Breast epithelium (tissue), 4 donors: ENCODE measurements at places on chromosomes 13 and 19. TPM values are rescaled to one million over a fixed set of nuclear protein-coding genes. Genes with fewer than 3 reads are reported as not detected.

DNA sequence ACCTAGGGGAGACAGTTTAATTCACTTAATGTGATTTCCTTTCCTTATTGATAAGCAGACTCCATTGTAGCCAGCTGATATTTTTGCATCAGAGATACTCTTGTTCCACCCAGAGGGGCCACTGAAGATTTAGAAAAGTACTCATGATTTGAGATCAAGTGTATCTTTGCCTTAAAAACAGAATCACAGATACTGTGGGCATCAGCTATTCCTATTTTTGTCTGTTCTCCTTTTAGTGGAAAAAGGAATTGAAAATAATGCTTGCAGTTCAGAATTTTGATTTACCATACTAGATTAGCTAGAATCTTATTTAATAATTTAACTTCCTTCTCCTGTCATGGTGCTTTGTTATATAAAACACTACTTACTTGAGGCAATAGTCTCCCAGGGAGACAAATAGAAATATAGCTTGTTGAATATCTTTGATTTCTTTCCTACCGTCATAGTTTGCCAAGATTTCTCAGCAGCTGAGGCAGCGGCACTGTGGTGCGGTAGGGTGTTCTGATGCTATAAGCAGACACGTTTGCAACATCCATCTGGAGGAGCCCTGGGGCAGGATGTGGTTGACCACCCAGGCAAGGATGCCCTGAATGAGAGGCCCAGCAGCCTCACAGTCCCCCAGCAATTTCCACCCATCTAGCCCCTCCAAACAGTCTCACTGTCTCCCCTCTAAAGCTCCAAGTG lies 47.0 kb upstream of the RAP2A start:
- no peak overlapping the region for H3K27ac ChIP-seq
- no peaks in the 10 kb centered on the region for H3K4me1 ChIP-seq
- H3K4me3 ChIP-seq = no peak overlapping the region

GRCh38 chr19:21147540-21147939 lies 5.7 kb downstream of the ZNF431 start:
- H3K4me3 ChIP-seq = no peak overlapping the region
- H3K36me3 ChIP-seq = no peaks in the 10 kb centered on the region
- no peaks in the 10 kb centered on the region for H3K27me3 ChIP-seq
- no peak overlapping the region for H3K27ac ChIP-seq
- H3K4me1 ChIP-seq = peaks cover 6% of the 10 kb centered on the region

DNA sequence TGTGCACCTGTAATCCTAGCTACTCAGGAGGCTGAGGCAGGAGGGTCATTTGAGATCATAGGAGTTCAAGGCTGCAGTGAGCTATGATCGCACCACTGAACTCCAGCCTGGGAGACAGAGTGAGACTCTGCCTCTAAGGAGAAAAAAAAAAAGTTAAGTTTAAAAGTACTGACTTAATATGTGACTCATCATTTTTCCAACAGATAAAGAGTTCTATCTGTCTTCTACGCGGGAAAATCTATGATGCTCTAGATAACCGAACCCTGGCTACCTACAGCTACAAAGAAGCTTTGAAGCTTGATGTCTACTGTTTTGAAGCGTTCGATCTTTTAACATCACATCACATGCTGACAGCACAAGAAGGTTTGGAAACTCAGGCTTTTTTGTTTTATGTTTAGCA lies 7.2 kb downstream of the CDC16 start:
- peaks cover 21% of the 10 kb centered on the region for H3K36me3 ChIP-seq
- no peaks in the 10 kb centered on the region for H3K4me1 ChIP-seq
- no peak for DNase-seq
- no peak overlapping the region for H3K27ac ChIP-seq

- H3K27ac ChIP-seq = no peak overlapping the region
- DNase-seq = no peak
- no peaks in the 10 kb centered on the region for H3K4me1 ChIP-seq
- H3K4me3 ChIP-seq = no peak overlapping the region
Measured at GRCh38 chr13:59472134-59472533, 691.6 kb downstream of the DIAPH3 start.

- no peak overlapping the region for H3K4me3 ChIP-seq
- H3K27ac ChIP-seq = no peak overlapping the region
- DNase-seq = no peak
- H3K27me3 ChIP-seq = no peaks in the 10 kb centered on the region
- H3K4me1 ChIP-seq = no peaks in the 10 kb centered on the region
Measured at GRCh38 chr19:39014037-39014436, 18.3 kb downstream of the FBXO27 start.

- peak overlapping the region; percentile 86 for H3K4me3 ChIP-seq
- no peaks in the 10 kb centered on the region for H3K27me3 ChIP-seq
- H3K27ac ChIP-seq = peak overlapping the region; percentile 94
- H3K36me3 ChIP-seq = no peaks in the 10 kb centered on the region
- H3K4me1 ChIP-seq = no peaks in the 10 kb centered on the region
Measured at GRCh38 chr13:52599848-52600603, 42.2 kb upstream of the HNRNPA1L2 start.

GRCh38 chr13:20495087-20496023 lies 30.3 kb downstream of the CRYL1 start:
- H3K36me3 ChIP-seq = no peaks in the 10 kb centered on the region
- H3K4me1 ChIP-seq = no peaks in the 10 kb centered on the region
- no peaks in the 10 kb centered on the region for H3K27me3 ChIP-seq
- no peak overlapping the region for H3K4me3 ChIP-seq
- no peak for DNase-seq

DNA sequence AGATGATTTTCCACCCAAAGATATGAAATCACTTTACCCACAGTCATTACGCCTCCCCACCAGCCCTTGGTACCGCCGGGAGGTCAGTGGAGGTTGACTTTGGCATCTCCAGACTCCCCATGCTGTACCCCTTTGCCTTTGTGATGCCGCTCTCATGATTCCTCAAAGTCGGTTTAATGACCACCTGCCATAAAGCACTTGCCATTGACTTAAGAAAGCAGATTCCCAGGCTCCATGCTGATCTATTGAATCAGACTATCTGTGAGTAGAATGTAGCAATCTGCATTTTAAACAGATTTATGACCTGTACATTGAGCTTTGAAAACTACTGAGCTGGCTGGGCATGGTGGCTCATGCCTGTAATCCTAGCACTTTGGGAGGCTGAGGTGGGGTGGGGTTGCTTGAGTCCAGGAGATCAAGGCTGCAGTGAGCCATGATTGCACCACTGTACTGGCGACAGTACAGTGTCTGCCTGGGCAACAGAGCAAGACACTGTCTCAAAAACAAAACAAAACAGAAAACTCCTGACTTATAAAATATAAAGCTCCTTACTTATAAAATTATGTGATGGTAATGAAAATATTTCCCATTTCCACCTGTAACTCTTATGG lies 235.2 kb downstream of the KLF5 start:
- no peak overlapping the region for H3K27ac ChIP-seq
- H3K36me3 ChIP-seq = no peaks in the 10 kb centered on the region
- DNase-seq = no peak

DNA sequence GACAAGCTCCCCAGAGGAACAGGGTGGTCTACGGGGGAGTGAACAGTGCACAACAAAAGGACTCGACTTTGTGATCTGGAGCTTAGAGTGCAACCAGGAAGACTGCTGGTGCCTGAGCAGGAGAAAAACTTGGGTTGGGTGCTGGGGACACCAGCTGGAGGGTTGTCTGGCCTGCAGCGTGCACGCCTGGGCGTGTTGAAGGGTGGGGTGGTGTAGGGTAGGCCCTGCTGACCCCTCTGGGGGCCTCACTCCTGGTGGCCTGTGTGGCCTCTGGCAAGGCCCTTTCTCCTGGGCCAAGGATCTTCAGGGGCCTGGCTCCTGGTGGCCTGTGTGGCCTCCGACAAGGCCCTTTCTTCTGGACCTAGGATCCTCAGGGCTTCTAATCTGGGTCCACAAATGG lies 4.7 kb upstream of the RSPH6A start:
- H3K36me3 ChIP-seq = peaks cover 5% of the 10 kb centered on the region
- H3K27me3 ChIP-seq = no peaks in the 10 kb centered on the region
- no peak for DNase-seq
- H3K27ac ChIP-seq = no peak overlapping the region

- no peaks in the 10 kb centered on the region for H3K27me3 ChIP-seq
- H3K36me3 ChIP-seq = no peaks in the 10 kb centered on the region
- no peak for DNase-seq
- H3K4me3 ChIP-seq = no peak overlapping the region
- H3K27ac ChIP-seq = no peak overlapping the region
- no peaks in the 10 kb centered on the region for H3K4me1 ChIP-seq
Measured at GRCh38 chr19:44512326-44513298, 12.3 kb upstream of the ZNF180 start.

- H3K27me3 ChIP-seq = no peaks in the 10 kb centered on the region
- no peak within 1 kb of the TSS for H3K4me3 ChIP-seq
- DNase-seq = no peak
Measured at GRCh38 chr19:9178901-9179300, at the start of gene OR7D2. TSS of gene OR7D2 (plus strand) at chr19:9178979. CDS start at chr19:9185782, 6,803 bp downstream.

- DNase-seq = no peak
- no peaks in the 10 kb centered on the region for H3K27me3 ChIP-seq
- H3K4me1 ChIP-seq = no peaks in the 10 kb centered on the region
Measured at GRCh38 chr13:20991741-20992520, 69.5 kb downstream of the LATS2 start.

GRCh38 chr13:74115133-74115532 lies 19.1 kb downstream of the KLF12 start:
- H3K27me3 ChIP-seq = no peaks in the 10 kb centered on the region
- no peak overlapping the region for H3K27ac ChIP-seq
- no peak for DNase-seq
- H3K4me3 ChIP-seq = no peak overlapping the region
- H3K4me1 ChIP-seq = no peaks in the 10 kb centered on the region

DNA sequence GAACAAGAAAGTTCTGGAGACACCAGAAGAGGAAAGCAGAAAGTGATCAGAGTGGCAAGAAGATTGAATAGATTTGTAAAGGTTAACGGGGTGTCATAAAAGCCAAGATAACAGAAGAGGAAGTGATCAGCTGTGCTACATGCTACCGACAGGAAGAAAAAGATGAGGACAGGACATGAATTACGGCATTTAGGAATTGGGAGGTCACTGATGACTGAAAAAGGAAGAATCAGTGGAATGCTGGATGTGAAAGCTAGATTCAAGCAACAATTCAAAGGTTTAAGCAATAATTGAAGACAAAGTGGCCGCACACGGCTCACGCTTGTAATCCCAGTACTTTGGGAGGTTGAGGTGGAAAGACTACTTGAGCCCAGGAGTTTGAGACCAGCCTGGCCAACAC lies 15.1 kb downstream of the ZNF160 start:
- H3K36me3 ChIP-seq = no peaks in the 10 kb centered on the region
- H3K4me1 ChIP-seq = no peaks in the 10 kb centered on the region
- H3K27me3 ChIP-seq = no peaks in the 10 kb centered on the region
- peak overlapping the region; percentile 33 for H3K27ac ChIP-seq
- no peak for DNase-seq

The CYSLTR2 gene
- 0.33 TPM for total RNA-seq

The FBXO27 gene
- total RNA-seq = 2.6 TPM

The KCNRG gene
- 1.8 TPM for total RNA-seq

The CGB8 gene
- not detected for total RNA-seq

The DEDD2 gene
- total RNA-seq = 64.0 TPM

The GFY gene
- not detected for total RNA-seq

The SELENOV gene
- not detected for total RNA-seq

The DACH1 gene
- total RNA-seq = 2.2 TPM
